ENCODE measurements at places on chromosomes 3 and 15.

DNA sequence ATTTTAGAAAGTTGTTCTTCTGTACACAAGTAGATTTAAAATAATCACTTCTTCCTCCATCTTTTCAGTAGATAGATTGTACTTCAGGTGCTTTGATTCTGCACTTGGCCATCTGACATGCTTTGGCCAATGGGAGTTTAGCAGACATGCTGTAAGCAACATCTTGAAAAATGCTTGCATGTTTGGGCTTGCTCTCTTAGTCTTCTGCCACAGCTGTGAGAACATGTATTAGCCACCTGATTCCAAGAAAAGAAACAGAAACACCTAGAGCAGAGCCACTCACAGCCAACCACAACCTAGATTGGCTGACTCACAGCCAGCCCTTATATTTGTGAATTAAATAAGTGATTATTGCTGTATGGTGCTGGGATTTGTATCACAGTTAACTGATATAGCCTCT lies 70.2 kb upstream of the GADL1 start:
- no peak for DNase-seq

DNA sequence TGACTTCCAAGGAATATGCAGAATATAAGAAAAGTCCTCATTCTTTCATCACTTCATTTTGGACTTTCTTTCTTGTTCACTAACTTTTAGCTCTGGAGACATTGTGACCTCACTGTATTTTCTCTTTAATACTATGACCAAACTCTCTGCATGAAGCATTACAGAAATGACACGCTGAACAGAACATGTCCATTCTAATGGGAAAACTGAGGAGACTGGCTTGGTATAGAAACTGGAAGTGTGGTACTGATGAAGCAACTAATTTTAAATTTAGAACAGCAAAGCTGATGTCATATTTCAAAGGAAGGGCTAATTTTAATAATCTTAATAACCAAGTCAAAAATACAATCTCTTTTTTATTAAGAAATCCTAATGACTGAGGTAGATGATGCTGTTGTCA lies 4.7 kb downstream of the DPH3 start:
- no peak for DNase-seq

- no peak for DNase-seq
These were observed 24.1 kb upstream of the GP9 start for GRCh38 chr3:129036222-129037092.

- DNase-seq, result no peak
These were observed 58.3 kb upstream of the TMEM115 start for GRCh38 chr3:50417637-50418033.
